Bronchial smooth muscle cell (primary cell): ENCODE measurements at places on chromosomes 5 and 9. TPM values are rescaled to one million over a fixed set of nuclear protein-coding genes. Genes with fewer than 3 reads are reported as not detected.

AGXT2 gene
- not detected in 2 replicates for total RNA-seq

PCDHB10 gene
- 0.47 and 1.4 TPM in 2 replicates for total RNA-seq

GALNT12 gene
- total RNA-seq, result 31.5 and 37.4 TPM in 2 replicates

PCDHGB2 gene
- 3.0 and 4.1 TPM in 2 replicates for total RNA-seq

PGM5 gene
- total RNA-seq, result 49.6 and 121 TPM in 2 replicates

KCNIP1 gene
- total RNA-seq, result not detected in 2 replicates

PCSK1 gene
- under 0.01 TPM in 1 of 2 replicates, not detected in the other for total RNA-seq

FAM240B gene
- not detected in 2 replicates for total RNA-seq

ISCA1 gene
- total RNA-seq, result 10.4 and 14.0 TPM in 2 replicates

CDH12 gene
- not detected in 2 replicates for total RNA-seq

GZMA gene
- total RNA-seq, result not detected in 2 replicates

CARTPT gene
- not detected in 2 replicates for total RNA-seq

ADAMTS19 gene
- under 0.01 TPM in 1 of 2 replicates, not detected in the other for total RNA-seq

PHF24 gene
- total RNA-seq, result 0.09 and 0.16 TPM in 2 replicates

ALG2 gene
- 30.3 and 36.3 TPM in 2 replicates for total RNA-seq

FEM1C gene
- total RNA-seq, result 14.9 and 17.5 TPM in 2 replicates

NUTM2G gene
- total RNA-seq, result under 0.01 TPM in 1 of 2 replicates, not detected in the other

C9orf72 gene
- 3.3 and 4.7 TPM in 2 replicates for total RNA-seq

CARD9 gene
- 0.77 and 0.79 TPM in 2 replicates for total RNA-seq

IL3 gene
- total RNA-seq, result not detected in 2 replicates
